Activated T-cell treated with anti-CD3 and anti-CD28 coated beads for 4 hours (primary cell): ENCODE measurements at places on chromosomes 3 and 15.

DNA sequence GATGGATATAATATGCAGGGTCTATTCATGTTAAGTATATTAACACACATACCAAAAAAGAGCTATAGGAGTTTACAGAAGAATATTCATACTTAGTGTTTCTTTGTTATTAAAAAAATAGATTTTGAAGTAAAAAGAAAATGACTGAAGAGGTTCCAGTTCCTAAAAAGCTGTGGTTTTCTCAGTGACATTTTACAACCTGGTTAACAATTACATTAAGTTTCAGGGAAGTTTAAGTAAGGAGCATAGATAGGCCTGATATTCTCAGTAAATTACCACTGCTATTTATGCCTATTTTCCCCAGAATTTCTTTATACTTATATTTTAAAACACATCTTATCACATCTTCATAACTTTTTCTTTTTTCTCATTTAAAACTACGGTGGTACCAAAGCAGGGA, 43.6 kb upstream of the SPTSSB start:
- no peak for DNase-seq

DNA sequence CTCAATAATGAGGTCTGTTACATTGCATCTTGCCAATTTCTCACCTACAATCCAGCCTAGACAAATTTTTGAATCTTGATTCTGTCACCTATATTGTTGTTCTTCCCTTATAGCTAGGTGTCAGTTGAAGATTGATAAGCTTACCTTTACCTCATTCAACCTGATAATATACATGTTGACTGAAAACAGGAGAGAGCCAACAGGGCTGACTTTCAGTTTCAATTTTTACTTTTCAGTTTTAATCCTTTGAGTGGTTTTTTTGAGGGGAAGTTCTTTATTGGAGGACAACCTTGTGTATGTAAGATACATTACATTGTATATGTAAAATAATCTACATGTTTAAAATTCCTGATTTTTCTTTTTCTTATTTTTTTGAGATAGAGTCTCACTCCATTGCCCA, 5.8 kb downstream of the ATP13A5 start:
- no peak for DNase-seq

GRCh38 chr3:69052472-69052898, 352 bp upstream of the TMF1 start:
- no peak for DNase-seq

DNA sequence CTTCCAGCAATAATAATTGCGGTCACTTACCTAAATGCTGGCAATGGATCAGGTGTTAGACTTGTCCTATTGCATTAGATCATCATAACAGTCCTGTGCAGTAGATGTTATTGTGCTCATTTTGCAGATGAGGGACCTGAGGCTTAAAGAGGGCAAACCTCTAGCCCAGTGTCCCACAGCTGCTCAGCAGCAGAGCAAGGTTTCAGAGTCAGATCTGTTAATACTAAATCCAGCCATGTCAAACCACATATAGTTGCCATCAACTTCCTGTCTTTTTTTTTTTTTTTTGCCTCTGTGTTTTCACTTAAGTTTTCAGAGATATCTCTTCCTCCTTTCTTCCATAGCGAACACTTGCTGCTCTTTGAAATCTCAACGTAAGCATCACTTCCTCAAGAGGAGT, 12.1 kb downstream of the FEZF2 start:
- DNase-seq: no peak

GRCh38 chr3:129263161-129263910, 13.9 kb downstream of the COPG1 start:
- no peak for DNase-seq
